ENCODE measurements at places on chromosomes 3 and 15.

DNA sequence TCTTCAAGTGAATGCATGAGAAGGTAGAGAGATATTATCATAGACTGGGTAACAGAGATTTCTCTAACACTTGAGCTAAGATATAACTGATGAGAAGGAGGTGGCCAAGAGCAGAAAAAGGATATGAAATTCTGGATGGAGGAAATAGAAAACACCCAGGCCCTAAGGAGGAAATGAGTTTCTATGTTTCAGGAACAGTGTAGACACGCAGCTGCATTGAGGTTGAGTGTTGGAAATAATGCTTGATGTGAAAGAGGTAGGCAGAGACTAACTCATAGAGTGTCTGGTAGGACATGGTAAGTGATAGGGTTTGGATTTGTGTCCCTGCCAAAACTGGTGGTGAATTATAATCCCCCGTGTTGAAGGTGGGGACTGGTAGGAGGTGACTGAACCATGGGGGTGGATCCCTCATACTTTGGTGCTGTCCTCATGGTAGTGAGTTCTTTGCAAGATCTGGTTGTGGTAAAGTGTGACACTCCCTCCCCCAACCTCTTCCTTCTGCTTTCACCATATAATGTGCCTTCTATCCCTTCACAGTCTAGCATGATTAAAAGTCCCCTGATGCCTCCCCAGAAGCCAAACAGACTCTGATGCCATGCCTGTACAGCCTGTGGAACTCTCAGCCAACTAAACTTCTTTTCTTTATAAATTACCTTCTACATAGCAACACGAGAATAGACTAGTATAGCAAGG is 787.3 kb downstream of the EDEM1 start:
- no peak for DNase-seq

DNA sequence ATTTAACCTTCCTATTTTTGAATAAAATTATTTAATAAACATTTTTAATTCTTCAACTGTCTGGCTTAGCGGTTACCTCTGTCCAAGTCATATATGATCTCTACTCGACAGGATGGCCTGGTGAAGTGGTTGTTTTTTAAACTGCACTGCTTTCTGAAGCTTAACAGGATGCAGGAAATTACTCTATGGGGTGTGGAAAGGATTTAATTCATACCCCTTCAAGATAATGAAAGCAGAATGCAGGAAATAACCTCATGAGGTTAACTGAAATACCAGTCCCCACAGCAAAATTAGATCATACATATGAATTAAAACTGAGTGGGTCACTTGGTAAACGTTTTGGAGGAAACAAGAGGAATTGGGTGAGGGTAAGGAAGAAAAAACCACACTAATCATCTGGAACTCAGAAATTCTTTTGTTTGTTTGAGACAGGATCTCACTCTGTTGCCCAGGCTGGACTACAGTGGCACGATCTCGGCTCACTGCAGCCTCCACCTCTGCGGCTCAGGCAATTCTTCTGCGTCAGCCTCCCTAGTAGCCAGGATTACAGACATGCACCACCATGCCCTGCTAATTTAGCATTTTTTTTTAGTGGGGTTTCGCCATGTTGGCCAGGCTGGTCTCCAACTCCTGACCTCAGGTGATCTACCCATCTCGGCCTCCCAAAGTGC is 50.1 kb downstream of the LYSMD4 start:
- DNase-seq: no peak

- DNase-seq: no peak
Measured at GRCh38 chr3:157429708-157430107, 6.9 kb upstream of the PTX3 start.

DNA sequence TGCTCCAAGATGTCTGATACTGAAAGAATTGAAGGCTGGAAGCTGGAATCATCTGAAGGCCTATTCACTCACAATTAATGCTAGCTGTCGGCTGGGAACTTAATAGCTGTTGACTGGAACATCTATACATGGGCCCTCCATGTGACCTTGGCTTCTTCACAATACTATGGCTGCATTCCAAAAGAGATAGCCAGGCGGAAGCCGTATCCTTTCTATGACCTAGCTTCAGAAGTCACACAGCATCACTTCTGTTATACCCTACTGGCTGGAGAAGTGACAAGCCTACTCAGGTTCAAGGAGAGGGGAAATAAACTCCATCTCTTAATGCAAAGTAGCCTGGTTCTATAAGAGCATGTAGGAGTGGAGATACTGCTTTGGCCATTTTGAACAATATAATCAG is 50.9 kb upstream of the SPRED1 start:
- no peak for DNase-seq

DNA sequence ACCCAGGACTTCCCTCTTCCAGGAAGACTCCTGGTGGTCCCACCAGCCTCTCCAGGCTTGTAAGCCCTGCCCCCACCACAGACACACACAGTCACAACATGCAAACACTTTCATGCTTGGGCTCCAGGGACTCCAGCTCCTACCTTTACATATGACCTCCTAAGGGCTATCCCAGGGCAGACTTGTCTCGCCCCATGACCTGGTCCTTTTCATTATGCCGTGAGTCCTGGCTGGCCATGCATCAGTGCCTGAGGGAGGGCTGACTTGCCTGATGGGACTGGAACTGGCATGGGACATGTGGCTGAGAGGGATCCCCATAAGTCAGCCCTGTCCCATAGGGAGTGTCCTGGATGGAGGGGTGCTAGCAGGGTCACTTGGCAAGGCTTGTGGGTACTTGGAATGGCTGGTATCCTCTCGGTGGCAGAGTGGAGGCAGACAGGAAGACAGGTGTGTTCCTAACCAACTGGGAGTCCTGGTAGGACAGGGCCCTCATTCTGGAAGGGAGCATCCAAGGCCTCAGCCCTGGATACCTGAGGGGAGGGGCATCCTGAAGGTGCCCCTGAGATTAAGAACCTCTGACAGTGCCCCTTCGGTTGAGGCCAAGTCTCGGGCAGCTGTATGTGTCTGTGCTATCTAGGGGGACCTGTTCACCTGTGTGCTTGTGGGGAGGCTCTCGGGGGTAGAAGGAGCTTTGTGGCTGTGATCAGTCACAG is 540 bp upstream of the HHATL start:
- no peak for DNase-seq
